ENCODE measurements at places on chromosomes 16 and 17.

- DNase-seq: no peak
Observed at GRCh38 chr17:81044428-81044763, 9.4 kb downstream of the BAIAP2 start.

DNA sequence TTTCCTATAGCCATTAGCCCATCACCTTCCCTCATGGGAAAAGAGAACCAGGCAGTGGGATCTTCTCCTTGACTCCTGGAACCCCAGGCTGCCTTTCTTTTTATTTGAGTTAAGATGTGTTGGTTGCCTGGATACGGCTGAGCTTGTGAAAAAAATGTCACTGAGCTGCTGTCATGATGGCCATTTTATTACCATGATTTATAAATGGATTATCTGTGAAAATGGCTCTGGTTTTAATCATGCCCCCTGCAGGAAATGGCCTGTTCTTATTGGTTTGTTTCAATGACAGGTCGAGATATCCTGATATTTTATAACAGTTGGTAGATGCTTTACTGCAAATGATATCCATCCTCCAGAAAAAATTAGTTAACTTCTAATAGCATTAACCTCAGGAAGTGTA lies 640.4 kb downstream of the CDH11 start:
- DNase-seq: no peak

DNA sequence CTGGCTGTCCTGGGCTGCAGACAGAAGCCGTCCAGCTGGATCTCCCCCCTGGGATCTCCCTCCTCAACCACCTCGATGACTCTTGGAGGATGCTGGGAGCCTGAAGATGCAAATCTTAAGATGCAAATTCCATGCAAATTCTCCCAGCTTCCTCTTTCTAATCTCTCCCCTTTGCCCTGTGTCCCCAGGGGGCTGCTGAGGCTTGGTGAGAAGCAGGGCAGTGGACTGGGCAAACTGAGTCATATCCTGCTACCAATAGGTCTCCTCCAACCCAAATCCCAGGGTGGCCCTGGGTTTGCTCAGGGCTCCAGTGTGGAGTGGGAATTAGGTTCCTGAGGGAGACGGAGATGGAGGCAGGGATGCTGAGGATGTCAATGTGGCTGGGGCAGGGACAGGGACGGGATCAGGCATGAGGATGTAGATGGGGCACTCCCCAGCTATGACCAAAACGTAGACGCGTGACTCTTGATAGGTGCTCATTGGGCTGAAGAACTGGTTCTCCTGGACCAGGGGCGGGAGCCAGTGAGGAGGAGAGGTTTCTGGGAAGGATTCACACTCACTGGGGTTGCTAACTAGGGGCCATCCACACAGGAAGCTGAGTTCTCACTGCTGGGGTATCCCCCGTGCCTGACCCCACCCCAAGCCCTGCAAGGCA lies 3.6 kb upstream of the ALOX12B start:
- DNase-seq: no peak

GRCh38 chr16:82037666-82038065 lies 2.6 kb downstream of the HSD17B2 start:
- DNase-seq: no peak

DNA sequence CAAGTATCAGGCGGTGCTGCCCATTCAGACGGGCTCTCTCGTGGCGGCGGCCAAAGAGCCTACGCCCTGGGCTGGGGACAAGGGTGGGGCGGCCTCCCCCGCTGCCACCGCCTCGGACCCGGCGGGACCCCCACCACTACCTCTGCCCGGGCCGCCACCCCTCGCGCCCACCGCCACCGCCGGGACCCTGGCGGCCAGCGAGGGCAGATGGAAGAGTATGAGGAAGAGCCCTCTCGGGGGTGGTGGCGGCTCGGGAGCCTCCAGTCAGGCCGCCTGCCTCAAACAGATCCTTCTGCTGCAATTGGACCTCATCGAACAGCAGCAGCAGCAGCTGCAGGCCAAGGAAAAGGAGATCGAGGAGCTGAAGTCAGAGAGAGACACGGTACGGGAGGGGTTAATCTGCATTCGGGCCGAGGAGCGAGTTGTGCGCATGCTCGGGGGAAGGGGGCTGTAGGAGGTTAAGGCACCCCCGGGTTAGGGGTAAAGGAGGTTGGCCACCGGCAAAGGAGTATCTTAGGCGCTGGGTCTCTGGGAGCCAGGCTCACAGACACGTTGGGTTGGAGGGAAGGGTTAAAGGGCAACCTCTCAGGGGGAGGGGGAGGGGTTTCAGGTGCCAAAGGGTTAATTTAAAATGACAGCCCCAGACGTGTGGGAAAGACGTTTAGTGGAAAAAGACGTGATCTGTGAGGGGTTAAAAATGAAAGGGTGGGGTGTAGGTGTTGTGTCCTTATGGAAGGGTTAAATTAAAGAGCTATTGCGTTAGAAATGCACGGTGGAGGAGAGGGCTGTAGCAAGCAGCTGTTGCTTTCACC lies 1.4 kb downstream of the MSL1 start:
- no peak for DNase-seq

DNA sequence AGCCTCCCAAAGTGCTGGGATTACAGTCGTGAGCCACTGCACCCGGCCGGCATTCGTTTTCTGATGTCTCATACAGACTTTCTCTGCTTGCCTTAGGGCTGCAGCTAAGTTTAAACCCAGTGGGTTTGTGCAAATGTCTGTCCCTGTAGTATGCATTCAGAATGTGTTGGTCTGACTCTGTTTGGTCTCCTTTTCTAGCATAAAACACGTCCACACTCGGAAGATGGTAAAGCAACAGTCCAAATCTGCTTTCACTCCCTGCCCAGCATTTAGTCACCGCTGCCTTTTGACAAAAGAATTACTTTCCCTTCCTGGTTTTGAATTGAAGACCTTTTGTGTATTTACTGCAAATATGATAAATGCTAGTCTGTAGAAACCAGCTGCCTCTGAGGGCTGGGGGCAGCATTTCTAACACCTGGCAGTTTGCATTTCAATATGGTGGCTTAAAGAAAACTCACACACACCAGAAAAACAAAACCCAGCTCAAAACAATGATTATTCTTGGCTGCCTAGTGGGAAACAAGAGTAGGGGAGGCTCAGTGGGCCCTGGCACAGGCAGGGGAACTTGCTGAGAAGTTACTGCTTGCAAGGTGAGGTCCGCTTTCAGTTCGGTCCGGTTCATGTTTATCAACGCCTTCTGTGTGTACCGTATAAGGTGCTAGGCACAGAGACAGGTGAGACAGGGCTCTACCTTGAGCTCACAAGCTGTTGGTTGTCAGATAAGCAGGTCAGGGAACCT lies 56.9 kb downstream of the MSI2 start:
- DNase-seq: no peak

DNA sequence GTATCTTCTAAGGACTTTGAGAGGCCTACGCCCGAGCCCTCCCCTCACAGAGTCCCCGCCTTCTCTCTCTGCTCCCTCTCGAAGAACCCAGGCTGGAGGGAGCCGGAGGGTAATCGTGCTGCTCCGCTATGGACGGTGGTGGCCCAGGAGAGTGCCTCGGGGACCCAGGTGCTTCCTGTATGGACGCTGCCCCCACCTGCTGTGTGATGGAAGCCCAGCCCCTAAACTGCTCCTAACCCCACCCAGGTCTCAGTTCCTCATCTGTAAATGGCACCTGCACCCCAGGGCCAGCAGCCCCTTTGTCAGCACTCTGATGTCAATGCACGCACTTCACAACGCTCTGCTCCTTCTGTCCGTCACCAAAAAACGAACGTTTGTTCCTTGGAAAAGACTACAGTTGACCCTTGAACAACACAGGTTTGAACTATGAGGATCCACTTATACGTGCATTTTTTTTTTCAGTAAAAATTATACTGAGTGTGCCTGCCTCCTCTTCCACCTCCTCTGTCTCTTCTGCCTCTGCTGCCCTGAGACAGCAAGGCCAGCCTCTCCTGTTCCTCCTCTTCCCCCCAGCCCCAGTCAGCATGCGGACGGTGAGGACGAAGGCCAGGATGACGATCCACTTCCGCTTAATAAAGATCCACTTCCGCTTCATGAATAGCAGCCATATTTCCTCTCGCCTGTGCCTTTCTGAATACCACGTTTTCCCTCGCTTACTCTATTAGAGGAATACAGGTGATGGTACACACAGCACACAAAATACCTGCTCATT lies 118.3 kb downstream of the BANP start:
- no peak for DNase-seq

DNA sequence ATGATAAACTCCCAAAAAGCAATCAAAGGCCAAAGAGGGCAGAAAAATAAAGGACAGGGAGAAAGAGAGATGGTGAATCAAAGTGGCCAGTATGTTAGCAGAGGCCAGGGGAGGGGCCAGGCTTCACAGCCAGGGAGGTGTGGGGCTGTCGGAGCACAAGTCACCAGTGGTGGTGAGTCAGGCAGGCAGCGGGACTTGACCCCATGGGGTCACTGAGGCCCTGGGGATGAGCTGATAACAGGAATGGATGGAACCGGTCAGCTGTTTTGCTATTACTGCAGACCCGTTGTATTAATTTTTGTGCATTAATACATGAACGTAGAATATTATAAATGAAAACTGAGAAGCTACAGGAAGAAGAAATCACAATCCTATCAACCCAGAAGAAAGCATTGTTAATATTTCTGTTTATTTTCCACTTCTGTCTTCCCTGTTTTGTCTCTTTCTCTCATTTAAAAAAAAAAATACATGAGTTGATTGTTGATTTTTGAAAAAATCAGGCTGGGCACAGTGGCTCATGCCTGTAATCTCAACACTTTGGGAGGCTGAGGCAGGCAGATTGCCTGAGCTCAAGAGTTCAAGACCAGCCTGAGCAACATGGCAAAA lies 106.9 kb downstream of the SOCS1 start:
- DNase-seq: no peak

GRCh38 chr16:87319997-87320491 lies 2.9 kb upstream of the C16orf95 start:
- no peak for DNase-seq

DNA sequence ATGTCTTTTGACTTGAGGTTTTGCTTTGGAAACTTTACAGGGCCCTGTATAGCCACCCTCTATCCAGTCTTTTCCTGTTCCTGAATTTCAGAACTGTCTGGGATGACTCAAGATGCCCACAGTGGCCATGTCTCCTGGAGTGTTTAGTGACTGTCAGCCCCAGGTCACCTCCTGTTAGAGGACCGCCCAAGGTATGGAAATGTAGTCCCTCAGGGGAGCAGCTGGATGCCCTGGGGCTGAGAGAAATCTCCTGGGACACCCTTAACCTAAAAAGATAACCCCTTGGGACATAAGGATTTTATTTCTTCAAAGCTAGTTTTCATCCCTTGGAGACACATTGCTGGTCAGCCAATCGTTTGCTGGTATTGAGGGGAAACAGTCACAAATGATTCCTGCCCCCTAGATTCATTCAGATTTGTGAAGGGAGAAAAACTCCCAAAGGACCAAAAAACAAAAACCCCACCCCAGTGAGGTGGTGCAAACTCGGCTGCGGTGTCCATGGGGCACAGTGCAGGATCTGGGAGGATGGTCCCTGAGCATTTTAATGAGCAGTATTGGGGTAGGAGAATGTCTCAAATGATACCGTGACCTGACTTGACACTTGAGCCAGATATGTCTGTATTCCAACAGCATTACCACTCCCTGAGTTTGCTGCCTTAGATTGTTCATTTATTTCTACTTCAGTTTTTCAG lies 1.7 kb downstream of the ZNF267 start:
- DNase-seq: no peak

GRCh38 chr17:71828182-71828596 lies 292.6 kb upstream of the SOX9 start:
- DNase-seq: no peak
